Hair follicle dermal papilla cell (primary cell): ENCODE measurements at places on chromosomes 7 and 10. TPM values are rescaled to one million over a fixed set of nuclear protein-coding genes. Genes with fewer than 3 reads are reported as not detected.

Gene FOXP2
- total RNA-seq: 13.1 and 20.8 TPM in 2 replicates

Gene CDHR3
- total RNA-seq: 34.1 and 45.3 TPM in 2 replicates

Gene VWA2
- total RNA-seq: 0.16 TPM in 1 of 2 replicates, not detected in the other

Gene ORAI2
- 53.9 and 58.0 TPM in 2 replicates for total RNA-seq

Gene CTTNBP2
- 0.32 and 0.49 TPM in 2 replicates for total RNA-seq

Gene FAM13C
- 0.49 and 1.6 TPM in 2 replicates for total RNA-seq

Gene SUGCT
- total RNA-seq: 10.0 and 14.1 TPM in 2 replicates

Gene ITPRID1
- not detected in 2 replicates for total RNA-seq

Gene GIMAP6
- 0.16 TPM in 1 of 2 replicates, not detected in the other for total RNA-seq

Gene ASB13
- total RNA-seq: 32.3 and 33.4 TPM in 2 replicates

Gene NME8
- not detected in 2 replicates for total RNA-seq

Gene LIPF
- not detected in 2 replicates for total RNA-seq

Gene FXYD4
- not detected in 2 replicates for total RNA-seq
